ENCODE measurements at places on chromosomes 16 and 17.

GRCh38 chr17:67245073-67245693 lies at the start of gene HELZ:
Gene HELZ, minus strand, starts transcription at chr17:67245196. Its CDS starts 26,392 bp downstream, at chr17:67218804.
- DNase-seq: peak; percentile 66

- no peak for DNase-seq
These were observed 41.2 kb upstream of the RHOT1 start for GRCh38 chr17:32100971-32101631.

DNA sequence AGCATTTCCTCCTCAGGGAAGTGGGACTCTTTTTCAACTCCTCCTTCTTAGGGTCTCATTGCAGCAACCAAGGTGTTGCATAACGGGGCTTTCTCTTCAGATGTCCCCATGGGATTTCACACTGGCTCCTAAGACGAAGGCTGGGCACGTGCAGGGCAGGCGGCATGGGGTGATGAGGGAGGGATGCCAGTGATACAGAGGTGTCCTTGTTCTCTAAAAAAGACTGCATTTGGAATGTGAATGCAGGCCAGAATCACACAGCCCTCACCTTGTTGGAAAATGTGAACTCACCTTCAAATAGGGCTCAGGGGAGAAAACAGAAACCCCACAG lies 105.6 kb downstream of the XYLT1 start:
- no peak for DNase-seq

GRCh38 chr17:35740997-35741931 lies 9.8 kb downstream of the RASL10B start:
- peak; percentile 16 for DNase-seq

DNA sequence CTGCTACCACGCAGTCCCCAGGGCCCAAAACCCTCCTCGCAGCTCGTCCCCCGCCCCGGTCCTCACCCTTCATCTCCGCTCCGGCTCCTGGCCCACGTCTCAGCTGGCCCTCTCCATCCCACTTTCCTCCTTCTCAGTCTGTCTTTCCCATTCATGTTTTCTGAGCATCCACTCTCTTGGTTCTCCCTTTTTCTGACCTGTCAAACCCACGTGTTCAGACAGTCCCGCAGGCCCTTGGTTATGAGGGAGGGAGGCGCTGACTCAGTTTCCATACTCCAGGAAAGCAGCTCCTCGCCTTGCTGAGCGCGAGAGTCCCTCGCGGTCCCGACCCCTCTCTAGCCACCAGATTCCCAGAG lies 392 bp upstream of the HID1 start:
- no peak for DNase-seq

- DNase-seq: no peak
These were observed 15.8 kb downstream of the NOD2 start for GRCh38 chr16:50709061-50709684.

DNA sequence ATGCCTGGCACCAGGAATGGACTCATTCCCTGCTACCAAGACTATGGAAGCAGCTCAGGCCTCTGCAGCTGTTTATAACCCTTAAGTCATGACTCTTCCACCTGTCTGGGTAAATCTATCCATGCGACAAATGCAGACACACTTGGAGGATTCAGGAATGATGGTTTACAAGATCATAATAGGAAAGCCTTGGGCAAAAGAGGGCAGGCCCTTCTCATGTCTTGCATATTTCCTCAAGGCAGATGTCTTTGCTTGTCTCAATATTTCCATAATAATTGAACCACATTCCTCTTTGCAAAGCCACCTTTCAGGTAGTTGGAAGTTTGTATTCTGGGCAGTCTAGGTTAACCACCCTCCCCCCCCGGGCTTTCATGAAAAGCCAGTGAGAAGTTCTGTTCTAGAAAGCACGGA lies 884 bp upstream of the JPT1 start:
- DNase-seq: no peak

GRCh38 chr17:41678907-41679739 lies 9.6 kb upstream of the EIF1 start:
- DNase-seq: peak; percentile 45

DNA sequence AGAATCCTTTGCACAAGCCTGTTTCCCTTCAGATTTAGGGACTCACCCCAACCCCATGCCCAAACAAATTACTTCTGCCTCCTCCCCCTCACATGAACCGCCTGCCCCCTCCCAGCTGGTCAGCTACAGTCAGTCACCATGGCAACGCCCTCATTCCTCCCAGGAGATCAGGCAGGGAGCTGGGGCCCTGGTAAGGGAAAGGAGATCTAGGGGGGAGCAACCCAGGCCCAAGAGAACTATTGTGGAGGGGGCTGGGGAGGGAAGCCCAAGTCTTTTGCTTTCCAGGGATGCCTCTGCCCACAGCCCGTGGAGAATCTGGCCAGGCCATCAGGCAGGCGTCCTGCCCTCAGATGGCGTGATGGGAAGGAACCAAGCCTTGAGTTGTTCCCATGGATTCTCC lies 2.8 kb downstream of the FAM171A2 start:
- DNase-seq: no peak

DNA sequence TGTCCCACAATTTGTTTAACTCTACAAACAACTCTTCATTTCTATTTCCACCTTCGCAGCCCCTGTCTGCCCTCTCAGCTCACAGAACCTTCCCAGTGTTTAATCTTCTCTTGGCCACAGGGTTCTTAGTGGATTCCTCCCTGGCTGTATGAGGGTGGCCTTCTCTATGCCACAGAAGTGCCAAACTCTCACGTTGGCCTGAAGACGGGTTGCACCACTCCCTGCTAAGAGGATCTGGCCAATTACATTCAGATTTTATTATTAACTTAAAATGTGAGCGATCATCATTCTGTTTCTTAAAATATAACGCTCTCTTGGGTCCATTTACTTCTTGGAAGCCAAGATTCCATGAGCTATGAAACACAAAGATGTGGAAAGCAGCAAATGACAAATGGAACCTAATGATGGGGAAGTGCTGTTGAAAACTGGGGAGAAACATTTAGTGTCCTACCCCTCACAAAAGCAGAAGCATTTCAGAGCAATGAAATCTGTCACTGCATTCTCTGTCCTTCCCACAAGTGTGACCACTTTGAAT lies 91.3 kb upstream of the NOG start:
- DNase-seq: no peak

DNA sequence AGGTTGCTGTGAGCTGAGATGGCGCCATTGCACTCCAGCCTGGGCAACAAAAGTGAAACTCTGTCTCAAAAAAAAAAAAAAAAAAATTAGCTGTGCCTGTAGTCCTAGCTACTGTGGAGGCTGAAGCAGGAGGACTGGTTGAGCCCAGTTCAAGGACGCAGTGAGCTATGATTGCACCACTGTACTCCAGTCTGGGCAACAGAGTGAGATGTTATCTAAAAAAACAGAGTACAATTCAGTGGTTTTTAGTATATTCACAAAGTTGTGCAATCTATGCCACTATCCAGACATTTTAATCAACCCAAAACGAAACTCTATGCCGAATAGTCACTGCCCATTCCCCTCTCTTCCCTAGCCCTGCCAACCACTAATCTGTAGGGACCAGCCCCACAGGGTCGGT lies 25.1 kb downstream of the C16orf54 start:
- no peak for DNase-seq

DNA sequence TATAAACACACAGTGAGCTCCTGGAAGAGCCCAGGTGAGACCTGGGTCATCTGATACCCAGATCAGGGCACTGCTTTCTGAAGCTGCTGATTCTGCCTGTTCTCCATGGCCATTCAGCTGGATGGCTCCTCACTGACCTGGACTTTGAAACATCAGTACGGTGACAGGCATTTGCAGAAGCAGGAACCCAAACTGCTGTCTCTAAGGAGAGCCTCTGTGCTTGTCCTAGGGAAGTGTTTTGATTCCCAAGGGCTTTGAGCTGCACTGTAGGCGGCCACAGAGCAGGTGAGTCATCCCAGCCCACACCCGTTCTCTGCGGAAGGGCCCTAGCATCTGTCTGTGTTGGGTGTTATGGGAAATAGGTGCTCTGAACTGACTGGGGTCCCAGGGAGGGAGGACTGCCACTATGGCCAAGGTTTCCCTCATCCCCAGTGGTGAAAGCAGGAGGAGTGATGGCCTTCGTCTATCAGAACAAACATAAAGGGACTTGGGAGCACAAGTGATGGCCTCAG lies 60.7 kb upstream of the ADCY9 start:
- DNase-seq: no peak

DNA sequence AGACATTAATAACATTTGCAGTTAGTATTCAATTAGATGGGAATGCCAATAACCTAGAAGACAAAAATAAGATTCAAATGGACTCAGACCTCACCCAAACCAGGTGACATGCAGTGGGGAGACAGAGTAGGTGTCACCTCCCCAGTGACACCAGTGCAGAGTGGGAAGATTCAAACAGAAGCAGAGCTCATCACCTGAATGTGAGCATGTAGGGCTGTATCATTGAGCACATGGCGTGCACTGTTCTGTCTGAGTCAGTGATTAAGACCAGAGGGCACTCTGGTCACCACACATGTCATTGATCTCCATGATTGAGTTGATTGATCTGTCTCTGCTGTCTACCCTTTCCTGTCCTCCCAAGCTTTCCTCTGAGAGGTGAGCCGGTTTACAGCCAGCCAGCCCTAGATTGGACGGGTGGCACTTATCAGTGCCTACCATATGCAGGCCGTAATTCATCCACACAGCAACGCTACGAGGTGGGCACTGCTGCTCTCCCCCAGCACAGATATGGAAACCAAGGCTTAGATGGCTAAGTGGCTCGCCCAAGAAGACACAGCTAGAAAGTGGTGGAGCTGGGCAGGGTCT lies 34.0 kb downstream of the RHBDL3 start:
- DNase-seq: no peak

DNA sequence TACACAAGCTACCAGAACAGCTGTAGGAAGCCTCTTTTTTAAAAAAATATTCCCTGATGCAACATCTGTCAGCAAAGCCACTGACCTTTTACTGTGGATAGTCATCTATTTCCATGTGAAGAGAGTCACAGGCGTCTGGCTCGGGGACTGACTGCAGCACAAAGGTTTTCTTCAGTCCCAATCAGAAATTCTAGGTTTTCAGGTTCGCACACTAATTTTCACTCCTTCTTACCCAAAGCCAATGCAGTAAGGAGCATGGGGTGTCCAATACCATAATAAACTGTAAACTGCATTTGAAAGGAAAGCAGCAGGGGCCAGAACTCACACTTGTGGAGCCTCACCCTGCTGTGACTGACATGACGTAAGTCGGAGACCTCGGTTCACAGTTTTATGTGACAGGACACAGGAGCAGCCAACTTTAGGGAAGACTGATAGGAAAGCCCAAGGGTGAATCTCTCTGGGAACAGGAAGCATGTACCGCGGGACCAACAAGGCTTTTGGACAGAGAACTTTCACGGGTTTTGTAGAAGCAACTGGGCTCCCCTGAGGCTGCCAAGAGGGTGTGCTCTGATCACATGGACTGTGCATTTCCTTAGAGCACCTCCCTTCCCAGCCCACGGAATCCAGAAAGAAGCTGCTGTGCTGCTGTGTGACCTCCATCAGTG lies 9.1 kb upstream of the TMEM100 start:
- no peak for DNase-seq

- no peak for DNase-seq
These were observed 20.6 kb downstream of the QPRT start for GRCh38 chr16:29699324-29700219.

DNA sequence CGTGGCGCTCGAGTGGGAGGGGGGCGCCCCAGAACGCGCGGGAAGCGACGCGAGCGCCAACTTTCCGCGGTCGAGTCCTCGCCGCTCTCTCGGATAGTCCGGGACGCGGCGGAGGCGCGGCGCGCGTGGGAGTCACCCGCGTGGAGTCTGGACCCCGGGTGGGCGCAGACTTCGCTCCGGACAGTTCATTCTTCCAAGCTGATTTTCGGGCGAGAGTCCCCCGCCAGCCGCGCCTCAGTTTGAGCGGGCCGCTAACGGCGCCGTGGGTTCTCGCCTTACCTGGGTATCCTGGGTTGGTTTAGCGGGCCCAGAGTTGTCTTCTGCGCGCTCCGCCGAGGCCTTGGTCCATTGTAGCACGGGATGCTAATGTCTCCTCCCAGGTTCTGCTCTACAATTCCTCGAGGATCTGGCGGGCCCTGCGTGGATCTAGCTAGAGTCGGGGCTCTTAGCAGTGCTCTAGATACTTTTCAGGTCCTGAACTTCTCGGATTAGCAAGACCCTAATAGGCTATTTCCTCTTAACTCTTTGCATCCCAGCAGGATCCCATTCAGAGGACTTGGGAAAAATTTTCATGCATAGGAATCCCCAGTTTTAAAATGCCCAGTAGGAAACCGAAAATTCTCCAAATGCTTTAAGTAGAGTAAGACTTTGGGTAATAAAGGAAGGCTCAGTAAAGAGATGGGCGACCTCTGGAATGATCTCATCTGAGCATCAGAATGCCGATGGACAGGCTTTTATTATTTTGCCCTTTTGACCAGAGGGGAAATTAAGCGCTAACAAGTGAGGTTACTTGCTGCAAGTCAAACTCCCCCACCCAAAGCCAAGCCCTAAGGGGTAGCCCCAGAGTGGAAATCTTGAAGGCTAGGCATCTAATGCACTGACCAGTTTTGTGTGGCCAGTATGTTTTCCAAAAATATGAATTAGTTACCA lies 537 bp upstream of the GJC1 start:
- no peak for DNase-seq

- DNase-seq: no peak
These were observed 543 bp downstream of the ARHGAP23 start for GRCh38 chr17:38428643-38429371.

- no peak for DNase-seq
These were observed 28.1 kb downstream of the HEATR3 start for GRCh38 chr16:50093607-50094539.

GRCh38 chr17:64420143-64420670 lies 28.7 kb upstream of the MILR1 start:
- no peak for DNase-seq

DNA sequence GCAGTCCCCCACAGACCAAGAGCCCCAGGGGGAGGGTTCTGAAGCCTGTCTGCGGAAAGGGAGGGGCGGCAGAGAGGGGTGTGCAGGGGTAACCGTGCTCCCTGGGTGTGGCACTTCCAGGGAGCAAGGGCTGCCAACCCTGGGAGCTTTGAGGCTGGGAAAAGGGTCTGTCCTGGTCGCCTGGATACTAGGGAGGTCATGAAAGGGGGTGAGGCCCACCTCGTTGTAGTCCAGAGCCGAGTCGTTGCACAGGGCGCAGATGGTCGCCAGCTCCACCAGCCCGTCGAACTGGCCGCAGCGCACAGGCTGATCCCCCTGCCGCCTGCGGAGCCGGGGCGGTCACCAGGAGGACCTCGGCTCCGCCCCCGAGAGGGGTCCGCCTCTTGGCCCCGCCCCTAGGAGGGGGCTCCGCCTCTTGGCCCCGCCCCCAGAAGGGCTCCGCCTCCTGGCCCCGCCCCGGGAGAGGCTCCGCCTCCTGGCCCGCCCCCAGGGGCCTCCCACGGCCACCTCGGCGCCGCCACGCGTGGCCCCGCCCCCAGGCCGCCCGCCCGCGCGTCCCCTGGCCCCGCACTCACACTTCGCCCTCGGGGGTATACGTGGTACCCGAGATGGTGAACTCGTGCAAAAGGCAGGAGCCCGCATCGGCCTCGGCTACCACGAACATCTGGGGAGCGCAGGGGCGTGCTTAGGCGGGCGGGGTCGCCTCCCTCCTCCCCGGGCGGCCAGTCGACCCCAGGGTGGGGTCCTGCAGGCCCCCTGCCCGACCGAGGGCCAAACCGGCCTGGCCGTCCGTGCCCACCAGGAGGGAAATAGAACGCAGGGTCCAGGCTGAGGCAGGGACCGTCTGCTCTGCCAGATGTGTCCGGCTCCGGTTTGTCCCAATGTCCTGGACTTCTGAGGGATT lies 19.5 kb downstream of the ATP2A3 start:
- no peak for DNase-seq

GRCh38 chr17:70017941-70018340 lies 57.1 kb upstream of the KCNJ16 start:
- DNase-seq: no peak

GRCh38 chr16:24010440-24011089 lies 174.8 kb downstream of the PRKCB start:
- DNase-seq: peak; percentile 58

Data from stimulated activated CD8-positive, alpha-beta memory T cell treated with anti-CD3 and anti-CD28 coated beads, Interleukin-15, amount 100 ng/mL, for 48 hours (primary cell).